Activated CD4-positive, alpha-beta memory T cell treated with anti-CD3 and anti-CD28 coated beads for 36 hours (primary cell): ENCODE measurements at places on chromosomes 5 and 9.

DNA sequence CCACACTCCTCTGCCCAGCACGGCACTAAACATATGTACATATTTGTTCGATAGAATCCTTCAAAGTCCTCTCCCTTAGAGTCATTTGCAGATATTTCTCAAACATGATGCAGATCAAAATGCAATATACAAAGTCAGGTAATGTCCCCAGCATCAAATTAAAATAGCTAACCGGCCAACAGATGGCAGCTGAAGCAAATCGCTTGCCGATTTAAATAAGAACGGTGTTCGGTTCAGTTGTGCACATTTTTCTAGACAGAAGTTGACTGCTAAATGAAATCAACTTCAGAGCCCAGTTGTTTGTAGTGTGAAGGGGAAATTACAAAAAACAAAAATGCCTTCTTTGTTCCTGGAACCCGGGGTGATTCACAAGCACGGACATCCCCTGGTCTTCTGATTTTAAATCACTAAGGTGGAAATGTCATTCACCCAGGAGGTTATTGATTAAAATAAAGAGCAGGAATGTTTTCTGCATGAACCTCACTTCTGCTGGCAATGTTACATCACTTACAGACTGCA is 219.2 kb downstream of the EBF1 start:
- no peak overlapping the region for H3K4me3 ChIP-seq
- no peak overlapping the region for H3K27ac ChIP-seq
- peaks cover 17% of the 10 kb centered on the region for H3K4me1 ChIP-seq
- DNase-seq, result peak; percentile 18
- peaks cover 12% of the 10 kb centered on the region for H3K27me3 ChIP-seq

DNA sequence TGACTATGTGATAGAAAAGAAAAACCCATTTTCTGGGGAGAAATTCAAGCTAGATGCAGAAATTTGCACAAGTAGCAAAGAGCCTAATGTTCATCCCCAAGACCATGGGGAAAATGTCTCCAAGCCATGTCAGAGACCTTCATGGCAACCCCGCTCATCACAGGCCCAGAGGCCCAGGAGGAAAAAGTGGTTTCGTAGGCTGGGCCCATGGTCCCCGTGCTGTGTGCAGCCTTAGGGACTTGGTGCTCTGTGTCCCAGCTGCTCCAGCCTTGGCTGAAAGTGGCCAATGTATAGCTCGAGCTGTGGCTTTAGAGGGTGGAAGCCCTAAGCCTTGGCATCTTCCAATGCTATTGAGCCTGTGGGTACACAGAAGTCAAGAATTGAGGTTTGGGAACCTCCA is 711.2 kb upstream of the ZNF608 start:
- H3K36me3 ChIP-seq, result no peaks in the 10 kb centered on the region
- no peaks in the 10 kb centered on the region for H3K4me1 ChIP-seq

DNA sequence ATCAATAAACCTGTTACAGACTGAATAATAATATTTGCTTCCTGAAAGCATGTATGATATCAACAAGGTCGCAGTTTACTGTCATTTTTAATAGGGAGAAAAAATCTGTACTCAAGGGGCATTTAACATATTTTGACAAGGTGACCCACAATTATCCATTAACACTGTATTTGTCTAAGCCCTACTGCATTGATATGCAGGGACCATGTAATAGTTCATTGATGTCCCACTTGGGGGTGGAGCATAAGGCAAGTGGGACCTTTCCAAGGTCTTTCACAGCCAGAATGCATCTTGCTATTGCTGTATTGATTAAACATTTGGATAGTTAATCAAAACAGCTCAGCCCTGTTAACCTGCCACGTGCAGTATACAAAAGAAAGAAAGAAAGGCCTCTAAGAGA is 502.0 kb downstream of the NR2F1-AS1 start:
- no peak for DNase-seq
- no peak overlapping the region for H3K4me3 ChIP-seq
- peaks cover 3% of the 10 kb centered on the region for H3K4me1 ChIP-seq
- no peaks in the 10 kb centered on the region for H3K36me3 ChIP-seq

DNA sequence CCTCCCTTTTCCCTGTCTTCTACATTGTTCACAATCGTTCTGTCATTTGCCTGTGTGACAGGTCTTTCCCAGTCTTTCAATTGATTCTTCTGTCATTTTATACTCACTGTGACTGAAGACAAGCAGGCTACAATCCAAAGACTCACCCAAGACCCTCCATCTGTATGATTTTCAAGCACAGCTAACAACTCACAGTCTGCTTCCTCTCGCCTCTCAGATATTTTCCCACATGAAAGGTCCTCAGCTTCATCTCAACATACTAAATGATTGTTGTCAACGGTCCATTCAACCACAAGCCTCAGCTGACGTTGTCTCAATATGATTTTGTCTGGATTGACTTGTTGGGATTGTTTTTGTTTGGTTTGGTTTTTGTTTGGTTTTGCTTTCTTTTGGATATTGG is 346.5 kb downstream of the NFIB start:
- H3K4me1 ChIP-seq, result no peaks in the 10 kb centered on the region
- H3K4me3 ChIP-seq, result no peak overlapping the region
- no peak overlapping the region for H3K27ac ChIP-seq
- H3K36me3 ChIP-seq, result no peaks in the 10 kb centered on the region
- no peaks in the 10 kb centered on the region for H3K27me3 ChIP-seq
- no peak for DNase-seq

DNA sequence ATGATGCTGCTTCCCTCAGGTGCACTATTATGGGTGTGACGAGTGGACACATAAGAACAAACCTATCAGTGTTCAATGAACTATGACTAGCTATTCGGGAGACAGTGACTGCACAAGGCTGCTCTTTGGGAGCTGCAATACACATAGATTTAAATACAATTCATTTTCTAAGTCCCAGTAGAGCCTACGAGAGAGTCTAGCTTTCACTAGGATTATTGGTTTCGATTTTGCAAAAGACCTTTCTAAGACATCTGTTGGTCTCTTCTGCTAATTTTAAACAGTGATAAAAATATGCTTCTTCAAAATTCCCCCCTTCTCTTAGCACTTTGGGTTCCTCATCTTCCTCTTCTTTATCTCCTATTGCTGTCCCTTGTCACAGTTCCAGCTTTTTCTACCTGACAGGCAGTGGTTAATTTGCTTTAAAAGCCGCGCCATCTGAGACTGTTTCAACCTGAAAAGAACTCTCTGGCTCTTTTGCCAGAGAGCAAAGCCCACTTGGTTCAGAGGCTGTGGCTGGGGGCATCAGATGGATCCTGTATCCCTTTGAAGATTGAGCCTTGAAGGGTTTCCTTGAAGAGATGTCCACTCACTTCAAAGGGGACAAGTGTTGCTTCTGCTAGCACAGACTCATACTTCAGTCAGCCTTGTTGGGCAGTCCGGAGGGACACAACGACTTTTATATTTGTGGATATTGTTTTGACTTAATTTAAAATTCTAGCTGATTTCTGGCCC is 241.5 kb downstream of the MAN2A1 start:
- H3K27me3 ChIP-seq, result peaks cover 1% of the 10 kb centered on the region
- H3K4me1 ChIP-seq, result peaks cover 6% of the 10 kb centered on the region
- no peaks in the 10 kb centered on the region for H3K36me3 ChIP-seq
- H3K27ac ChIP-seq, result no peak overlapping the region
- no peak overlapping the region for H3K4me3 ChIP-seq

GRCh38 chr5:111530298-111530740 is 18.0 kb upstream of the STARD4 start:
- H3K36me3 ChIP-seq, result no peaks in the 10 kb centered on the region
- peak overlapping the region; percentile 85 for H3K27ac ChIP-seq
- peak; percentile 88 for DNase-seq

DNA sequence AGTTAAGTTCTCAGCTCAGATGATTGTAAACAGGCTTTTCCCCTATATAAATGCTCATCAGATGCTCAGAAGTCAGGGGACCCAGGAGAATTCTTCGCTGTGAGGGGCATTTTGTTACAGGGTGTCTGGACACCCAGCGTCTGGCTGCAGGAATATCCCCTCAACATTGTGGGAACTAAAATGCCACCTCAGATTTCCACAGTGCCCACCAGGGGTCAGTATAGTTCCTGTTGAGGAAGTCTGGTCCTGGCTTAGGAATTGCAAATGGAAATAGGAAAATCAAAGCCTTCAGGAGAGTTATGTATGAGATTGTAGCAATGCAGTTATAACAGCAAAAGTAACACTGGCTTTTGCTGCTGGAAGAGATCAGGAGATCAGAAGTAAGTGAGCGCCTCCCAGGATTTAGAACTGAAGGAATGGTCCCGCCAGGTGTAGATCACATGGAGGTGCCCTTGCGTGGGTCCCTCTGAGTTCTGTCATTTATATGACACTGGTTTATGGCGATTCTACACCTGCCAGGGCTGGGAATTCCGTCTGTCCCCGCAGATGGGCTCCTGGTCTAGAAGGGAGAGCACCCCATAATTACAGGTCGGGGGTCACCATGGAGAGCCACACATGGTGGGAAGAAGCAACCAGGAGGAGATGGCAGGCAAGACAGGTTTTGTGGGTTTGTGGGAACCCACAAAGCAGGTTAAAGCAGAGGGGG is 47.1 kb upstream of the CTSL start:
- H3K36me3 ChIP-seq, result no peaks in the 10 kb centered on the region
- H3K27me3 ChIP-seq, result peaks cover 2% of the 10 kb centered on the region
- no peaks in the 10 kb centered on the region for H3K4me1 ChIP-seq

- DNase-seq, result no peak
- no peaks in the 10 kb centered on the region for H3K4me1 ChIP-seq
- H3K36me3 ChIP-seq, result peaks cover 43% of the 10 kb centered on the region
- no peak overlapping the region for H3K4me3 ChIP-seq
Measured at GRCh38 chr5:31442058-31442745, 89.7 kb downstream of the DROSHA start.

DNA sequence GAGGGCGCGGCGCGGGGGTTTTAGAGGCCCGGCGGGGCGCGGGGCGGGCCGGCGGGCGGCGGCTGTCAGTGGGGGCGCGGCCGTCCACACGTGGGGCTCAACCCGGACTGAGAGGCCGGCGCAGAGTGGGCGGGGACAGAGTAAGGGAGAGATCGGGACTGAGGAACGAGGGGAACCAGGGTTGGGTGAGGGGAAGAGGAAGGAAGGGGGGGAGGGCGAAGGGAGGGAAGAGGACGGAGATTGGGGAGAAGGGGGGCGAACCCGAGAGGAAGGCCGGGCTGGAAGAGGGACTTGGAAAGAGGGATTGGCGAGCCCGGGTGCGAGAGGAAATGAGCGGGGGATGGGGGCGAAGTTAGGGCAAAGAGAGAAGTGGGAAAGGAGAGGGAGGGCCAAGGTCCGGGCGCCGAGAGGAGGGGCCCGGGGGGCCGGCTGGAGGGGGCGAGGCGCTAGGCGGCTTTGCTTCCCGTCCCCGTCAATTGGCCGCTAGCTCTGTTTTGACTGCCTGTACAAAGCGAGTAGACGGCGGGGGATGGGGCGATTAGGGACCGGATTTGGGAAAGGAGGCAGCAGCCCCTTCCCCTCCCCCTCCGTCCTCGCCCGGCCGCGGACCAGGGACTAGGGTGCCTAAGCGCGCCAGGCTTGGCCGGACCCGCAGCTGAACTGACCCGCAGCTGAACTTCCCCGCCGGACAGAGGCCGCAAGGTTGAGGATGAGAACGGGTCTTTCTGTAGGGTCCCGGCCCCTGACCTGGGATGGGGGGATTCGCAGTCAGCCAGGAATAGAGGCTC is 399 bp upstream of the FBN2 start:
- no peak overlapping the region for H3K27ac ChIP-seq
- no peak for DNase-seq
- H3K27me3 ChIP-seq, result peaks cover 34% of the 10 kb centered on the region

- no peaks in the 10 kb centered on the region for H3K27me3 ChIP-seq
- no peaks in the 10 kb centered on the region for H3K36me3 ChIP-seq
- no peak for DNase-seq
- no peaks in the 10 kb centered on the region for H3K4me1 ChIP-seq
- H3K27ac ChIP-seq, result no peak overlapping the region
- no peak overlapping the region for H3K4me3 ChIP-seq
Measured at GRCh38 chr5:124195411-124195810, 551.0 kb downstream of the ZNF608 start.

DNA sequence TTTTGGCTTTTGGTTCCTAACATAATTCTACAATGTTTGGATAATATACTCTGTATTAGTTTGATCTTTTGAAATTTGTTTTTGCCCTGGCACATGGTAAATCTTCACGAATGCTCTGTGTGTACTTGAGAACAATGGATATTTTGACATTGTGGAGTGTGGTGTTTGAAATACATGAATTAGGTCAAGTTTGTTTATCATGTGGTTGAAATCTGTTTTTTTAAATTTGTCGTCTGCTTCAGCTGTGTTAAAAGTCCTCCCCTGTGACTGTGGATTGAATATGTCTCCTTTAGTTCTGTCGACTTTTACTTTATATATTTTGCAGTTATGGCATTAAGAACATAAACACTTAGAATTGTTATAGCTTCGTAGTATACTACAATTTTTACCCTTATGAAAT is 60.3 kb downstream of the DUSP1 start:
- DNase-seq, result no peak
- H3K4me1 ChIP-seq, result no peaks in the 10 kb centered on the region
- peaks cover 22% of the 10 kb centered on the region for H3K27me3 ChIP-seq
- H3K36me3 ChIP-seq, result no peaks in the 10 kb centered on the region

- no peaks in the 10 kb centered on the region for H3K36me3 ChIP-seq
- no peak overlapping the region for H3K4me3 ChIP-seq
- no peak overlapping the region for H3K27ac ChIP-seq
- no peak for DNase-seq
- H3K27me3 ChIP-seq, result no peaks in the 10 kb centered on the region
- no peaks in the 10 kb centered on the region for H3K4me1 ChIP-seq
Measured at GRCh38 chr5:104843822-104844221, 1281.2 kb upstream of the NUDT12 start.

DNA sequence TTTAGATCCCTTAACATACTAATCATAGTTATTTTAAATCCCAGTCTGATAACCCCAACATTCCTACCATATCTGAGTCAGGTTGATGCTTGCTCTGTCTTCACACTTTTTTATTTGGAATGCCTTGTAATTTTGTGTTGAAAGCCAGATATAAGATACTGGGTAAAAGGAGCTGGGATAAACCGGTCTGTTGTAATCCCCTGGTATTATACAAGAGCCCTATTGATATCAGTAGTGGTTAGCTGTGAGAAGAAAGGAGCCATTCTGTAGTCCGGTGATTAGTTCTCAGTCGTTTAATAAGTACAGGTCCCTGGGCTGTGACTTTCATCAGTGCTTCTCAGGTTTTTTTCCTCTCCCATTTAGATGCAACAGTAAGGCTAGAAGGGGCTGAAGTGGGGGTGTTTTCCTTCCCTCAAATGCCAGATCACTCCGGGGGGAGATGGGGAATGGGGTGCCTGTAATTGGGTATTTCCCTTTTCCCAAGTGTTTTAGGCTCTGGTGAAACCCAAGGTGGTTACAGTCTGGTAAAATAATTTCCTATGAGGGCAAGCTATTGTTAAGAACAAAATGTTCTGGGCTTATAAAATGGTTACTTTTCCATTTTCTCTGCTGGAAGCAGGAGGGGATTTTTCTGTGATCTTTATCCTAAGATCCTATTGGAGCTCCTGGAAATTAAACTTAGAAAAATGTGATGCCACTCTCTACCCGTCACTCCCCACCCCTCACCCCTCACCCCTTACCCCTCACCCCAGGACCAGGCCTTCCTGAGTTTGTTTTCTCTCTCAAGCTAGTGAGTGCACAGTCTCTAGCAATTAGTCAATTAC is 72.7 kb downstream of the KCNN2 start:
- no peaks in the 10 kb centered on the region for H3K27me3 ChIP-seq
- DNase-seq, result no peak
- no peaks in the 10 kb centered on the region for H3K36me3 ChIP-seq
- H3K27ac ChIP-seq, result no peak overlapping the region
- H3K4me3 ChIP-seq, result no peak overlapping the region
- no peaks in the 10 kb centered on the region for H3K4me1 ChIP-seq
